Endothelial cell of coronary artery (primary cell): ENCODE measurements at places on chromosomes 2 and 18. TPM values are rescaled to one million over a fixed set of nuclear protein-coding genes. Genes with fewer than 3 reads are reported as not detected.

Gene IGFBP2
- total RNA-seq: 18.8 and 274 TPM in 2 replicates

Gene GAD1
- total RNA-seq: 0.18 and 0.38 TPM in 2 replicates

Gene GPR39
- total RNA-seq: 0.27 and 0.38 TPM in 2 replicates

Gene CRYGD
- total RNA-seq: not detected in 2 replicates

Gene ODC1
- total RNA-seq: 97.7 and 171 TPM in 2 replicates

Gene ANKRD29
- 0.27 and 0.85 TPM in 2 replicates for total RNA-seq

Gene ATP8B1
- total RNA-seq: 67.1 and 67.3 TPM in 2 replicates

Gene DNAH6
- total RNA-seq: under 0.01 and 0.09 TPM in 2 replicates

Gene TUBB6
- 988 and 1,207 TPM in 2 replicates for total RNA-seq

Gene SLC14A1
- total RNA-seq: 0.09 and 0.56 TPM in 2 replicates

Gene FKBP1B
- total RNA-seq: 11.7 and 14.8 TPM in 2 replicates

Gene RMND5A
- total RNA-seq: 38.9 and 40.8 TPM in 2 replicates
